Activated CD4-positive, alpha-beta T cell treated with anti-CD3 and anti-CD28 coated beads, Interleukin-2, Interleukin-4, amounts not matched to agents 100 ng/mL and 50 ng/mL, durations not matched to agents 16 hours and 8 hours (primary cell): ENCODE measurements at places on chromosomes 6 and 20.

- peak; percentile 89 for DNase-seq
Measured at GRCh38 chr20:3420211-3420707, 12.8 kb upstream of the DNAAF9 start.

GRCh38 chr6:139288496-139289040 is 3.2 kb downstream of the TXLNB start:
- DNase-seq: no peak

DNA sequence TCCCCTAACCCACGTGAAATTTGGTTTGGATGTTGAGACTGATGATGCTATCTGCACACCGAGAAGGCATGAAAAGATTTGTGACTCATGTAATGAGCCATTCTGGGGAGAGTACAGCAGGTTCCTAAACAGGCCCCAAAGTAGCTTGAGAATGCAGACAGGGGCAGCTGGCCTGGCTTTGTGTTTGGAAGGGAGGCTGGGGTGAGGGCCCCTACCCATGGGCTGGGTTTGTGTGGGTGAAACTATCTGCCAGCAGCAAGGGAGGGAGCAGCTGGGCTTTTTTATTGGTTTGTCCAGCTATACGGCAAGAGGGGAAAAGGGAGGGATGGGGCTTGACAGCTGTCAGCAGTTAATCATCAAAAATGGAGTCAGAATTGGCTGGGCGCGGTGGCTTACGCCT is 87.0 kb upstream of the RNF24 start:
- DNase-seq: no peak

DNA sequence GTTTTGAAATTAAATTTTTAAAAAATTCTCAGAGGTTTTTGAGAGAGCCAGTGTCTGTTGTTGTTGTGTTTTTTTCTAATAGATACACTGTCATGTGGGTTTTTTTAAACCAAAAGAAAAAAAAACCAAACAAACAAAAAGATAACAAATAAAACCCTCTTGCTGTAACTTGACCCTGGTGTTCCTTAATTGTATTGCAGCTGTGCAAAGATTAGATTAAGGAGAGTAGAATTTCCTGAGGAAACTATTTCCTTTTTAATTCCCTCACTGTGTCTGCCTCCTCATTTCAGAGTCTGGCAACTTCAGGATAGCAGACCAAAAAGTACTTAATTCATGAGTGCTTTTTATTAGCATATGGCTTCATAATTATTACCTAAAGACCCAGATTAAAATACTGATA is 281.9 kb downstream of the EPM2A start:
- no peak for DNase-seq

- DNase-seq: no peak
Measured at GRCh38 chr20:45508068-45508886, 7.1 kb downstream of the SPINT3 start.

GRCh38 chr20:11982289-11982954 is 64.7 kb downstream of the BTBD3 start:
- DNase-seq: no peak

DNA sequence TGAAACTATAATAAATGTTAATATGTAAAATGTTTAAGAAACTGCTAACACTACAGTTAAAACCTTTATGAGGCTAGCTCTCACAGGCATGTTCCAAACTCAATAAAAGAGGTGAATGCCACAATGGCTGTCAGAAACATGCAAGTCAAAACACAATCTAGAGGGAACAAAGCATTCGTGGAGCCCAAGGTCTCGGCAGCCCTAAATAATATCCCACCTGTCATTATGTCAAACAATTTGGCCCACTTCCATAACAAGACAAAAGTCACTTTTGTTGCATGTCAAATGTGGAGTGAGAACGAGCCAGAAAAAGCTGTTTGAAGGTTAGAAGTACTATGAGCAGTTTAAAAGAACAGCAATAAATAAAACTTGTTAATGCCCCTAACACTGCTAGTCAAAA is 181.9 kb downstream of the GMDS start:
- DNase-seq: no peak

DNA sequence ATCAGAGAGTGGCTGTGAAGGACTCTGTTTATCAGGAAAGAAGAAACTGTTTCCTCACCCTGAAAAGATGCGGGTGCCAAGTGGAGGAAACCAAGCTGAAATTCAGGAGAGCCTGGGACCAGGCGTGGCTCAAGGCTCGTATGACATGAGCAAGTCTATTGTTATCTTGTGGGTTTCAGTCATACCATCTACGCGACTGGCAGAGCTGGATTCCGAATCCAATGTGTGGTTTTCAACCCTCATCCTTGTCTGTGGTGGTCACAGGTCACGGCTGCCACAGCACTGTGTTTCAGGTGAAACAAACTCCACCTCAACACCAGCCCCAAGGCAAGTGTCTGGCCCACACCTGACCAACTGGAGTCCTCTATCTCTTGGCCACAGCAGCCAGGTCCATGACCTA is 9.1 kb downstream of the MC3R start:
- no peak for DNase-seq

DNA sequence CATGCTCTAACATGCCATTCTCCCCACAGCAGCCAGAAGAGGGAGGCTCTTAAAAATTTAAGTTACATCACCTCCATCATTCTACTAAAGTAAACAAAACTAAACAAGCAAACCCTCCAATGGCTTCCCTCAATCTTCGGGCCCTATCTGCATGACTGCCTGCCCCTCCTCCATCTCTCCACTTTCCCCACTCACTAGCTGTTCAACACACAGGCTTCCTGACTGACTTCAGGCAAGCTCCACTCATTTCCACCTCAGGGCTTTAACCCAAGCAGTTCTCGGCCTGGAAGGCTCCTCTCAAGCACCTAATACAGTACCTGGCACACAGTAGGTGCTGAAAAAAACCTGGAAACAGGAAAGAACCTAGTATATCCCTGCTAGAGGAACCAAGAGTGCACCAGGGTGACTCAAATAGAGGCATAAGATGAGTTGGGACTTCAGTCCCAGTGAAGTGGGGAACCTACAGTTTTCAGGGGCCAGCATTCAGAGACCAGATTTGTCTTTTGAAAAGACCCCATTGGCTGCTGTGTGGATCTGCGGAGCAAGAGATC is 2.8 kb downstream of the AHCY start:
- no peak for DNase-seq

GRCh38 chr6:151647976-151648639 is 154.3 kb downstream of the CCDC170 start:
- peak; percentile 2 for DNase-seq

- no peak for DNase-seq
Measured at GRCh38 chr6:74320715-74321114, 624.7 kb downstream of the CD109 start.

- peak; percentile 55 for DNase-seq
Measured at GRCh38 chr20:62795023-62795761, 1.1 kb upstream of the MRGBP start.

DNA sequence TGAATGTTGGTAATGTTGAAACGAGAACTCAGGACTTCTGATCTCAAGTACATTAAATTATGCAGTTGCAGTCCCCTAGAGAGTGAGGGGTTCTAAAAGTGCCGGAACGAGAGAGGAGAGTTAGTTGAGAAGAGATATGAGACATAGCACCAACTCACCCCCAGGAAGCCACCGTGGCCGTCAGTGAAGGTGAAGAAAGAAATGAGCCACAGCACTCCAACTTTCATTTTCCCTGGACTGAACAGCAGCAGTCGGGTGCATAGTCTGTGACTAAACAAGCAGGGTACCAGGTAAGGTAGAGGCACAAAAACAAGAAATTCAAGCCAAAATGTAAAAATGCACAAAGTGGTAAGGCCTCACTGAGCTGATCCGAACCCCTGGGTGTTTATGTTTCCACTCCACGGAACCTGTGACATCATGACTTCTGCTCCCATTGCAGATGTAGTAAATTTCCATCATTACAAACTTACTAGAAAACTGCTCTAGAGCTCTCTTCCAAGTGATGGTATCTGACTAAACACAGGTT is 13.2 kb downstream of the ADGRF1 start:
- no peak for DNase-seq

GRCh38 chr6:168939796-168940195 is 313.9 kb downstream of the THBS2 start:
- DNase-seq: no peak

- DNase-seq: no peak
Measured at GRCh38 chr6:91196729-91197128, 609.9 kb upstream of the MAP3K7 start.

DNA sequence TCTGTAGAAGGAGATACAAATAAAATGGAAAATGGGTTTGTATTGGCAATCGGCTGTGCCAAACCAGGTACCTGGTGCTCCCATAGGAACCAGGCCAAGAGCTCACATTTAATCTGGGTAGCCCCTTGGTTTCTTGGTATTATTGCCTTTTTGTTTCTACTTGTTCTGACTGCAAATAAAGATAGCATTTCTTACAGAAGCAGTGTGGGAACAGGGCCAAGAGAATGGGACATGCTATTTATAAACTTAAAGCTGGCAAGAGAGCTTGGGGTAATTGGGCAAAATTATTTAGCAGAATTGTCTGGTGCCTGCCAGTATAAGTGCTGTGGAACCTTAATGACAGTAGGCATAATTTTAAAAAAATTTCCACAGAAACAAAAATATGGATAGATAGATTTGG is 113.5 kb upstream of the GLP1R start:
- no peak for DNase-seq

DNA sequence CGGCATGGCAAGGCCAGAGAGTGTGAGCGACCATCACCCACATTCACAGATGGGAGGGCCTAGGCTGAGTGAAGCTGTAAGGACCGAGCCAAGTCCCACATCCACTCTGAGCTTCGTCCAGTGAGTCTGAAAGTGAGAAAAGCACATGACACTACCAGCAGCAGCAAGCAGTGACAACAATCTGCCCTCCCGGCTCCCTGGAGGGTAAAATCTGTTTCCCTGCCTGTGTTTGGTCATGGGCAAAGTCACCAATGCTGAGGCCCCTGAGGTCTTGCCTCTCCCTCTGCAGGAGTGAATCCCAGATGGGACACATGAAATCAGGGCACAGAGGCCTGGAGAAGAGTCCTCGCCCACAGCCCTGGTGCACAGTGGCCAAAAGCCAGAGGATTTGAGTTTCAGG is 6.4 kb upstream of the CST7 start:
- no peak for DNase-seq

DNA sequence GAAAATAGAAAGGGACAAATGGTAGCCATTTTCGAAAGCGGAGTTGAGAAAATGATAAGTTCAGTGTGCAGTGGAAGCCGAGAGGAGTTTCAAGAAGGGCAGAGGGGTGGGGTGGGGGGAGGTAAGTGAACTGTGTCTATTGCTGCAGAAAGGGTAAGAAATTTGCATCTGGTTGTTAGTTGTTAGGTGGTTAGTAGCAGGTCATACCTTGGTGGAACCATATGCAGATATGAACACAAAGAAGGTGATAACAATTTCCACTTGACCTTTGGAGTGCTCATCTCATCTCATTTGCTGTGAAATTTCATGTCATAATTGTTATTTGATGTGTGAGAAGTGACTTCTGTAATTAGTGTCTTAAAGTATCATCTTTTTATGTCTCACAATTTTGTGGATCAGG is 288.2 kb downstream of the QKI start:
- DNase-seq: no peak

DNA sequence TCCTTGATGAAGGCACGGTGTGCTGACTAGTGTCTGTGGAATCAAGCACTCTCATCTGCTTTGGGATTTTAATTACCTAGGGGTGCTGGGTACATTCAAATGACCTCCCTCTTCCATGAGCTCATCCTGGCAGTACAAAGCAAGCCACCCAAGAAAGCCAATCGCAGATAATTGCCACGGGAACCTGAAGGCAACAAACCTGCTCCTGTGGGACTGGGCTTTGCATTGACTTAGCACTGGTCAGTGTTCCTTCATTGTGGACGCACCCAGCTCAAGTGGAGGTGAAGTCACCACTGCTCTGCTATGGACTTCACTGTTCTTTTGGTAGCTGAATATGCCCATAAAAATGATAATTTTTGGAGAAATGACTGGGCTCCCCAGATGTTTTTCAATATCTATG is 261.6 kb upstream of the FERMT1 start:
- no peak for DNase-seq

GRCh38 chr6:68615938-68616337 is 19.1 kb upstream of the ADGRB3 start:
- DNase-seq: no peak

DNA sequence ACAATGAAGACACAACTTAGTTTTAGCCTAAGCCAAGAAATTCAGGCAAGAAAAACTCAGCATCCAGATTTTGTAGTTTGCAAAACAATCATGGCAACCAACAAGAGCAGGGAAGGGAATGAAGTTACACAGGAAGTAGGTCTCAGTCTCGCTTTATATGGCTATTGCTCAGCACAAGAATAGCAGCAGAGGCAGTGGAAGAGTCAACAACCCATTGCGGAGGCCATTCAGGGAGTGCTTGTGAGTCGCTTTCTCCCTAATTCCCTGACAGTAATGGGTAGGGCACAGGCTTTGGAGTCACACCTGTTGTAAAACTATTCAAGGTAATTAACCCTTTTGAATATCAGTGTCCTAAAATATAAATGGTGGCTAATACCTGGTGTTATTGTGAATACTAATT is 238.5 kb downstream of the HDGFL1 start:
- DNase-seq: no peak

DNA sequence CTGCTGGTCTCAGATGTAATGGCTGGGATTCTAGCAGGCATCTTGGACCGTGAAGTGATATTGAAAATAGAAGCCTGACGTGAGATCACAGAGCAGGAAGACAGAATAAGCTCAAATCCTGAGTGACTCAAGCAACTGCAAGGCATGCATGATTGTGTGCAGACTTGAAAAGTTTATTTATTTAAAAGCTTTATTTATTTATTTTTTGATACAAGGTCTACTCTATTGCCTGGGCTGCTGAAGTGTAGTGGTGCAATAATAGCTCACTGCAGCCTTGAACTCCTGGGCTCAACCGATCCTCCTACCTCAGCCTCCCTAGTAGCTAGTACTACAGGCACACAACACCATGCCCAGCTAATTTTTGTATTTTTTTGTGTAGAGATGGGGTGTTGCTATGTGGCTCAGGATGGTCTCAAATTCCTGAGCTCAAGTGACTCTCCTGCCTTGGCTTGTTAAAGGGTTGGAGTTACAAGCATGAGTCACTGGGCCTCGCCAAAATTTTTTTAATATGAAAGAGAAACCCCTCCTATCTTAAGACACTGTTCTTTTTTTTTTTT is 40.1 kb upstream of the RNF144B start:
- DNase-seq: no peak

- no peak for DNase-seq
Measured at GRCh38 chr20:19783966-19784401, 25.9 kb downstream of the RIN2 start.

GRCh38 chr20:38094373-38094891 is 60.9 kb downstream of the RPRD1B start:
- DNase-seq: peak; percentile 84

- no peak for DNase-seq
Measured at GRCh38 chr6:33819021-33819420, 15.2 kb upstream of the MLN start.

DNA sequence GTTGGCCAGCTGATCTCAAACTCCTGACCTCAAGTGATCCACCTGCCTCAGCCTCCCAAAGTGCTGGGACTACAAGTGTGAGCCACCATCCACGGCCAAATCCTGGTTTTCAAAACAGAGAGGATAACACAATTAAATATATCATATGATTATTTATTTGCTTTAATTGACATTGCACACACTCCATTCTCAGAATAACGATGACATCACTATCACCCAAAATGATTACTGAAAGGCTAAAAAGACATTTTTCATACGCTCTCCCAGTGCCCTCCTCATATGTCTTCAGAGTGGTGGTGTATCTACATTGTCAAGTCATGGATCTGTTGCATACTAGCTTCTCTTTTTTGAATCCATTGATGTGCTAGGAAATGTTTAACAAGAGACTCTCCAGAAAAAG is 18.5 kb upstream of the CEP43 start:
- no peak for DNase-seq

GRCh38 chr6:132569170-132569569 is 952 bp upstream of the TAAR6 start:
- DNase-seq: no peak
